ENCODE measurements at places on chromosomes 4 and X.

DNA sequence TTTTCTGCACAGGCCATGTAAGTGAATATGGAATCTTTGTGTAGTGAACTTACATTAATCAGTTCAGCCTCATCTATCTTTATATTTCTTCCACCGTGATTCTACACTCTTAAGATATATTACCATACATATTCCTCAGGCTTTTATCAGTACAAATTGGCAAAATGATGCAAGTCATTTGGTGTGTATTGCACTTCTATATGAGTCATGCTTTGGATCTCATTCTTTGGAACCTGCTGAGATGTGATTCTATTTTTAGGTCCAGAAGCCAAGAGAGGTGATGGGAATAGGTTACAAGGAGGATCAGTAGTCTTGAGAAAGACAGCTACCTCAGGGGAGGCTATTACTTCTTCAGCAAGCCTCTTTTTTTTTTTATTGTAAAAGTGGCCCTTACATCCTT is 204.4 kb downstream of the ZNF330 start:
- no peak for DNase-seq

DNA sequence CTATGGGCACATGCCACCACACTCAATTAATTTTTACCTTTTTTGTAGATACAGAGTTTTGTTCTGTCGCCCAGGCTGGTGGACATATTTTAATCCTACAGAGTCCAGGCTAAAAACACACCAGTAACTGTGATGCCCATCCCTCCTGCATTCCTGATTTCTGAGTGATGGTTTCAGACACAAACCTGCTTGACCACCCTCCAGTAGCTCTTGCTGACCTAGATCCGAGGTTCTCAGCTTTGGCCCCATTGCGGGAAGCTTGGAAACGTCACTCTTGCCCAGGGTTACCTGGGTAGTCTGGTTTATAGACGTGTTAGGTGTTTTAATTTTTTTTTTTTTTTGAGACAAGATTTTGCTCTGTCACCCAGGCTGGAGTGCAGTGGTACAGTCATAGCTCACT is 7.5 kb downstream of the CD99 start:
- DNase-seq: no peak

- no peak for DNase-seq
These were observed 41.8 kb downstream of the RBBP7 start for GRCh38 chrX:16828124-16828908.

GRCh38 chr4:115310641-115311040 is 197.2 kb upstream of the NDST4 start:
- no peak for DNase-seq

DNA sequence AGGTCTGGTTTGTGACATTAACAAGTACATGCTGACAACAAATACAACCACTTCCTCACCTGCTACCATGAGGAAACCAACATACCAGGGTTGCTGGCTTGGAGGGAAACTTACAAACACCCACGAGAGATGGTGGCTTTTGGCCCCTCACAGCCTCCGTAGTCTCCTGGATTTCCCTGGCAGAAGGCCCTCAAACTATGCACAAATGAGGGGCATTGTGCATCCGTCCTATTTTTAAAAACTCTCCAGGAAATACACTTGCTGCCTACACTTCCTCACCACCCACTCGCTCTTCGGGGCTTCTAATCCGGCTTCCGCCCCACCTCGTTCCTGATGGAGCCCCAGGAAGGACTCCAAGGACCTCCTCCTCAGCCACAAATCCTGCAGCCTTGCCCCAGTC is 355.0 kb upstream of the GATB start:
- DNase-seq: no peak

DNA sequence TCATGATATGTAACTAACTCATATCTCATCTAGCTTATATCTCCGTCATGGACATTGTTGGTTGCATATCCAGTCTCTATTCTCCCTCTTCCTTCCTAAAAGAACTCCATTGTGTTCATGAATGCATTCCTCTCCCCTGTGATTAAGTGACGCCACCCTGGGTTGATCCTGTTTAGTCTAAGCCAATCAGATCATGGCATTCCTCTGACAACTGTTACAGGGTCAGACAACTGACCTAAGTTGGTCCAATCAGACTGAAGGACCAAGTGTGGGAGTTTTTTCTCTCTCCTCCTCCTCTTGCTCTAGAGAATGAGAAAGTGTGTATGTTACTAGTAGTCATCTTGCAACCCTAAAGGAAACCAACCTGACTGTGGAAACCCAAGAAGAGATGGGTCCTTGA is 3.6 kb downstream of the APOO start:
- DNase-seq: no peak

- DNase-seq: no peak
These were observed 205.8 kb upstream of the BOD1L1 start for GRCh38 chr4:13833171-13833804.

DNA sequence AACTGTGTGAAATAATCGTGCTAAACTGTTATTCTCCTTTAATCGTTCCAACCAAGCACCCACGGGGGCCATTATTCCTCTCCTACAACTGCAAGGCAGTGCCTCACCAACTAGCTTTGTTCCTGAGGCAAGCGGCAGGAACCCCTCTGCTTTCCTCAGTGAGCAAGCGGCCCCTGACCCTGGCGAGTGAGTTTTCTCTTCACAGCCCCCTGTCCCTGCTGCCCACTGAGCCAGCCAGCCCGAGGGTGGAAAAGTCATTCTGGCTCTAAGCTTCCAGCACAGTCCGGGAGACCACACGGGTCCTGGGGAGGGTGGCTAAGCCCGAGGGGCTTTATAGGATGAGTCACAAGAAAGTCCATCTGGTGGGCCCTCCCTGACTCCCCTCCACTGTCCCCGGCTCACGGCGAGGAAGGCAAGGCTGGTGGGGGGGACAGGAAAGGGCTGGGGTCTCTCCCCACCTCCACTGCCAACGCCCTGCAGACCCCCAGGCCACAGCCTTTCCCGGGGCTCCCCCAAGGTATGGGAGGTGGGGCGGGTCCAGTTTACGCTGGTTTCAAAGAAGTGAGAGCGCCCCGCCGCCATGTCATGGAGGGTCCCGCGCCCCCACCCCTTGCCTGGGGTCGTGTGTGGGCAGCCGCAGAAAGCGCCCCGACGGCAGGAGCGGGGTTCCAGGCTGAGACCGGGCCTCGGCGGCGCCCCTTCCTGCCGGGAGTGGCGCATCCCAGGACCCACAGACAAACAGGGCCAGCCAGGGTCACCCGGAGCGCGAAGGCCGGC is 45.0 kb downstream of the CPLX1 start:
- no peak for DNase-seq

GRCh38 chr4:38815885-38816782 is 11.5 kb upstream of the TLR1 start:
- DNase-seq: no peak

- DNase-seq: no peak
These were observed 67.5 kb upstream of the MND1 start for GRCh38 chr4:153276971-153277370.

DNA sequence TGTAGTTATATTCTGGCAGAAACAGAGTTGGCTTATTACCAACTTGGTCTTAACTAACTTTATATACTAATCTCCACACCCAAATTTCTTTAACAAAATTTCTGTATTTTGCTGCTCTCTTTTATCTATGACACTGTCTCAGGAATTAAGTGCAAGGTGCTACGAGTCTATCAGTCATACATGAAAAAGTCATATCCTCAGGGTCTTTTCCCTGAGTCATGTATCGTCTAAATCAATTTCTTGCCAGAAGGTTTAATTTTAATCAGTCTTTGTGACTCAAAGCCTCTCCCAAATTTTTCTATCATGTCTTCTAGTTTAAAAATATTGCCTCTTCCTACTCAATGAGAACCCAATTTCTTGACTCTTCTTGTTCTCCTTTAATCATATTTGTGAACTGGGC is 1803.6 kb upstream of the PCDH7 start:
- DNase-seq: no peak

GRCh38 chr4:140871368-140871767 is 115.2 kb upstream of the TBC1D9 start:
- DNase-seq: no peak

GRCh38 chr4:100952590-100952989 is 394.7 kb downstream of the PPP3CA start:
- DNase-seq: no peak

DNA sequence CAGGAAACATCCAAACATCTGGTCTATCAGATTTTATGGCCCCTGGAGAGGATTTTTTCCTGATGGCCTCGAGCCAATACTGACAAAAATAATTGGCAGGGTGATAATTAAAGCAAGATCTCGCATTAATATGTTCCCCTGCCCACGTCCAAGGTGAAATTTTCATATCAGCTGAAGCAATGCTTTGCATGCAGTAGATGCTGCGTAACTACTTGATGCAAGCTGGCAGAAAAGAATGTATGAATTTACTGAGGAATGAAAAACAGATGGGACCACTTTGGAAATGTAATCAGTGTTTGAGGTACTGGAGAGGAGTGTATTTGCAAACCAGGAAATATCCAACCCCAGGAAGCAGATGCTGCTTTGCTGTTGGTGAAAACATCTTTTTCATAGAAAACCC is 36.8 kb upstream of the REST start:
- no peak for DNase-seq

DNA sequence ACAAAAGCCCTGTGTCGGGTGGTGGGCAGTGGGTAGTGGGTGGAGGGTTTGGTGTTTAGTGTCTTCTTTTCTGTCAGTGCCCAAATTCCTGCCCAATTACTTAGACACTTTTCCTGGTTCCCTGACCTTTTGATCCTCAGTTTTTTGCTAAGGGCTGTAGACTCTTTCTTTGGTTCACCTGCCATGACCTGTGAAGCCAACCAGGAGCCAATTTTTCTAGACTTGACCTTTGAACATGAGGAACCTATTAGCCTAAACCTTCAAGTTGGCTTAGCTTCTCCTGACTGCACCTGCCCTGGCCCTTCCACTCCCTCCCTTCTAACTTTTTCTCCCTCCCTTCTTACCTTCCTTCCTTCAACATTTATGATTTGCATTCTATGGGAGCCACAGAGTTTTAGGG is 94.5 kb downstream of the MID1IP1 start:
- DNase-seq: no peak

GRCh38 chr4:1221155-1221870 is 27.6 kb downstream of the CTBP1 start:
- DNase-seq: no peak

DNA sequence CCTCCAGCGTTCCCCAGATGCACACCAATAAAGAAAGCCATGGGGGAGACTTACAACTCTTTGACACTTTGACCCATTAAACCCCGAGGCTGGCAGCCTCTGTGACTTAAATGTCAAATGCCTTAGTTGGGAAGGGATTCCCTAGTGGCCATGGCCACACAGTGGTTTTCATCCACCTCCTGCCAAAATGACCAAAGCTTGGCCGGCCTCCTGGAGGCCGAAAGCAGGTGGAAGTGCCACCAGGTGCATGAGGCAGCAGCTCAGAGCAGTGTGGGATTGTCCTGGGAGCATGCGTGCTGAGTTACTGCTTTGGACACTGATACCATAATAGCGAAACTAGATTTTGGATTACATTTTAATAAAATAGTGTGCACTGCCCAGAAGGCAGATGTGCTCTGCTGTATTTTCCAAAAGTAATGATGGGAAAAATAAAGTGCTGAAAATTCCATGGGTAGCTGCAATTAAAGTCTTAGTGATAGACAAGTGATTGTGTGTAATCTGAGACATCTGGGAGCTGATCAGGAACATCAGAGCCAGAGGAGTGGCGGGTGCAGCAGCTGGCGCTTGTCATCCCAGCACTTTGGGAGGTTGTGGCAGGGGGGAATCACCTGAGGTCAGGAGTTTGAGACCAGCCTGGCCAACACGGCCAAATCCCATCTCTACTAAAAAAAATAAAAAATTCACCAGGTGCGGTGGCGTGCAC is 39.8 kb upstream of the TADA2B start:
- no peak for DNase-seq

- DNase-seq: no peak
These were observed 497.1 kb upstream of the TENM3 start for GRCh38 chr4:181745933-181746625.

DNA sequence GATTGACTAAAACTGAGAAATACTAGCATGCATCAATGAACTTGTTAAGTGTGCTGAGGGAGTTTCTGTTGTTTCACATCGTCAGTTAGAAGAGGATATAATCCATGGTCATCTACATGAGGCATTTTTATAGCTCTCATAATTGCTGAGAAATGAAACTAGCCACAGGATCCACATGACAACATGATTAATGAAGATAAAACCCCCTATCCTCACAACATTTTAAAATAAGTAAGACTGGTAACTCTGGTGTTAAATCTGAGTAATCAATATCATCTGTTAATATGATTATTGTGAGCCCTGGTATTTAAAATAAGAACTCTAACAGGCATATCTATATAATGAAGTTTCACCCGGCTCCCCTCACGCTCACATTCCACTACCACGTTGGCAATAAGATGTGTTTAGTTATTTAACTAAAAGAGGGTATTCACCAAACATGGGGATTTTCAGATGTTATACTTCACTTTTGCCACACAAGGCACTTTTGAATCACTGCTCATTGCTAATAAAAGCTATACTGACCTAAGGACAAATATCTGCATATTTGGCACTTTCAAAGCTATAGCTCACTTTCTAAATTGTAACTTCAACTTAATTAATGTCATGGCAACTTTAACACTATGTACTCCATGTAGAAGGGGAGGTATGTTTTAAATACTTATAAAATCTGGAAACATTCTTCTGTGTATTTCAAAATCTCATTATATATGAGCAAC is 6.7 kb downstream of the UNC5C start:
- no peak for DNase-seq

DNA sequence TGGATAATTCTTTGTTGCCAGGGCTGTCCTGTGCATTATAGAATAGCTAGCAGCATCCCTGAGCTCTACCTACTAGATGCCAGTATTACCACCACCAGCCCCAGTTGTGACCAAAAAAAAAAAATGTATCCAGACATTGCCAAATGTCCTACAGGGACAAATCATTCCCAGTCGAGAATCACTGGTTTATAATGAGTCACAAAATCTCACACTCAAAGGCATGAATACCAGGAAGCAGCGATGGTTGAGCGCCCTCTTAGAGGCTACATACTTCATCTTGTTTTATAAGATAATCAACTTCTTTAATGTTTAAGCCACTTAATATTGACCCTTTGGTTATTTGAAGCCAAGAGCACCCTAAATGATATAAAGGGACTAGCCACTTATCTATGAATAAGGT is 297.3 kb downstream of the DHX15 start:
- no peak for DNase-seq

DNA sequence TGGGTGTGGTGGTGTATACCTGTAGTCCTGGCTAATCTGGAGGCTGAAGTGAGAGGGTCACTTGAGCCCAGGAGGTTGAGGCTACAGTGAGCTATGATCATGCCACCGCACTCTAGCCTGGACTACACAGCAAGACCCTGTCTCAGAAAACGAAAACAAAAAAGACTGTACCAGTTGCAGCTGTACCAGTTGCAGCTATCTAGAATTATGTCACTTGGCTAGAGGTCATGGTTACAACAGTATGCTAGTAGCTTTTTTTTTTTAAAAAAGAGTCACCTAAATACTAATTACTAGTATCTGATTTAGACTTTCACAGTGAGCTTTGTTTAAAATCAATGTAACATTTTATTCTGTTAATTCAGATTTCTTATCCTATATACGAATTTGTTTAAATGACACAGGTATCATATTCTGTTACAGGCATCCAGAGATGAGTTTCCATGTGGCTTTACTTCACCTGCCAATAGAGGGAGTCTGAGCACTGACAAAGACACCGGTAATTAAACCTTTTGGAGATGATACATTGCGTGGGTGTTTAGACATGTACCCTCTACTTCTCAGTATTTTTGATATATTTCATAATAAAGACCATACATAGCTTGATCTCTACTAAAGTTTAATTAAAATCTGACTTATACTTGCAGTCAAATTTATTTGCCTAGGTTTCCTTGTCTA is 100.2 kb upstream of the IL13RA1 start:
- no peak for DNase-seq

Measured in stimulated activated CD4-positive, alpha-beta T cell treated with anti-CD3 and anti-CD28 coated beads, Interleukin-1b, Interleukin-23, amount 100 ng/mL, for 1 hour (primary cell).